GM04503 (cell line): ENCODE measurements at places on chromosomes 11 and 22.

- peak; percentile 18 for DNase-seq
Measured at GRCh38 chr22:24768537-24769374, 5.8 kb downstream of the PIWIL3 start.

- DNase-seq = no peak
Measured at GRCh38 chr22:20560716-20561115, 53.3 kb downstream of the MED15 start.

- DNase-seq = no peak
Measured at GRCh38 chr22:35103761-35104160, 37.8 kb downstream of the ISX start.

GRCh38 chr11:71425409-71425808, 22.8 kb downstream of the DHCR7 start:
- no peak for DNase-seq

DNA sequence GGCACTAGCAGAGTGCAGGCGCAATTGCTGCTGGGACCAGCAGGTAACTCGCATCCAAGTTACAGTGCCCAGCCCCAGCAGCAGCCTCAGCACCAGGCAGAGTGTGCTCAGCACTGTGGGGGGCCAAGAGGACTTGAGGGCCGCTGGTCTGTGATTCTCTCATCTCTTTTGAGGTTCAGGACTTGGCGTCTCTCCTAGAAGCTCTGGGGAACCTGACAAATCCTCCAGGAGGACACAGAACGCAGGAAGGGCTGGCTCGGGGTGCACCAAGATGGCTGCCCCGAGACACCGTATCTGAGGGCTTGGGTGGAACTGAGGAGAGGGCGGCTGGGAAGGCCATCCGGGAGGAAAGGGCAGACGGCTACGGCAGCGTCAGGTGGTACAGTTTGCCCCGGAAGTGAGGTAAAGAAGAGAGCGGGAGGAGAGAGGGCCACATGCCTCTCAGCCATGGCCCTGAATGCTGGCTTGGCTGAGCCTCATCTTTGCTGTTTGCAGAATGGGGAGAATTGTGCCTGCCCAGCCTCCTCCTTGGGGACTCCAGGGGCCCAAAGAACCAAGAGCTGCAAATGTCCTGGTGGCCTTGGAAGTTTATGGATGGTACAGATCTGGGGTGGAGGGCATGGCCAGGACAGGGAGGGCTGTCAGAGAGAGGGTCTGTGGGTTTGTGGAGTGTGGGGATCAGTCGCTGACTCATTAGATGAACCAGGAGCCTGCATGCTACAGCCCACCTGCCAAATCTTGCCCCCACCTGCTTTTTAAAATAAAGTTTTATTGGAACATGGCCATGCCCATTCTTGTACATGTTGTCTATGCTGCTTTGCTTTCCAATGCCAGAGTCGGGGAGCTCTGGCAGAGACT, 78.0 kb downstream of the MYEOV start:
- no peak for DNase-seq

DNA sequence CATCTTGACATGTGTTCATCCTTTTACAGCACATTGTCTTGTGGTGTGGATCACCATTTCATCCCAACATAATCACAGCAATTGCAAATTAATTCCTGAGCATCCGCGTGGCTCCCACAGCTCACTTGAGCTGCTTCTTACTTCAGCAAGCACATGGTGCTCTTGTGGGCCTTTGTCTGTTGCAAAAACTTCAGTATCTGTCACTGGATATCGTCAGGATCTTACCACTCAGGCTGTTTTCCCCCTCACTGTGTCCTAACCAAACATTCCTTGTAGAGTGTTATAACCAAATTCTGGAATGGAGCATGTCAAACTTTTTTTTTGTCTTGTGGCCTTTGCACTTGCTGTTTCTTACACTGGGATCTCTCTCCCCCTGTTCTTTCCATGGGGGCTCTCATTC, 683.1 kb upstream of the ARHGAP42 start:
- DNase-seq = no peak

DNA sequence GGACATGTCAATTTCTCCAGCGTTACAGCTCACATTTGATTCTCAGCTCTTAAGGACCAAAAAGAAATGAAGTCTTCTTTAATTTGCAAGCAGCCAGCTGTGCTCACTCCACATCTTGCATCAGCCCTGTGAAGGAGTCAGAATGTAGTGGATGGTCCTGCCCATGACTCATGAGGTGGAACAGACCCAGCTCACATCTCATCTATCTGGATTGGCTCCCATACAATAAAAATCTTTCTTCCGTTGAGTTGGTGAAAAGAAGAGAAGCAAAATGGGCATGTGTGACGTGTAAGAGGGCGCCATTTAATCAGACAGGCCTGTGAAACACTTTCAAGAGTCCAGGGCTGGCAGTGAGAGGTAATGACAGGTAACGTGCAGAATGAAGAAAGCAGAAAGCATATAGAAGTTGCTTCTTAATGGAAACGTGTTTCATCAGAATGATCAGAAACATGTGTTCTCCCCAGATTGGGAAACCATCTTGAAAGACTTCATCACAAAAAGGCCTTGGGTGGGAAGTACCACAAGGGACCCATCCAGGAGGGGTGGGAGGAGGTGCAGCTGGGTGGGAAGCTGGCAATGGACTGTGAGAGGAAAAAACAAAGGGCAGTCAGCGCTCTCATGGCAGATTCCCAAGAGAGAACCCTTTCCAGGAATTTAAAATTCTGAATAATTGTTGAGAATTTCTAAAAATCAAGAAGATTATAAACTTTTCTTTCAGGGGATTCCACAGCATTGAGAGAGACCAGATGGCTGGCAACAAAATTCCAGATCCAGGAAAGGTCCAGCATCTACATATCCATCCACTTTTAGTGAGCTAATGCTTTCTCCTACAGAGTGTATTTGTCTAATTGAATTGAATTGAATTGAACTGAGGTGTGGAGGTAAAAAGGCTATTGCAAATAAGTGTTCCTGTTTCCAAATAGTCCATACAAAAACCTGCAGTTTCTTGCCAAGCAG, 57.0 kb downstream of the ETS1 start:
- peak; percentile 91 for DNase-seq

DNA sequence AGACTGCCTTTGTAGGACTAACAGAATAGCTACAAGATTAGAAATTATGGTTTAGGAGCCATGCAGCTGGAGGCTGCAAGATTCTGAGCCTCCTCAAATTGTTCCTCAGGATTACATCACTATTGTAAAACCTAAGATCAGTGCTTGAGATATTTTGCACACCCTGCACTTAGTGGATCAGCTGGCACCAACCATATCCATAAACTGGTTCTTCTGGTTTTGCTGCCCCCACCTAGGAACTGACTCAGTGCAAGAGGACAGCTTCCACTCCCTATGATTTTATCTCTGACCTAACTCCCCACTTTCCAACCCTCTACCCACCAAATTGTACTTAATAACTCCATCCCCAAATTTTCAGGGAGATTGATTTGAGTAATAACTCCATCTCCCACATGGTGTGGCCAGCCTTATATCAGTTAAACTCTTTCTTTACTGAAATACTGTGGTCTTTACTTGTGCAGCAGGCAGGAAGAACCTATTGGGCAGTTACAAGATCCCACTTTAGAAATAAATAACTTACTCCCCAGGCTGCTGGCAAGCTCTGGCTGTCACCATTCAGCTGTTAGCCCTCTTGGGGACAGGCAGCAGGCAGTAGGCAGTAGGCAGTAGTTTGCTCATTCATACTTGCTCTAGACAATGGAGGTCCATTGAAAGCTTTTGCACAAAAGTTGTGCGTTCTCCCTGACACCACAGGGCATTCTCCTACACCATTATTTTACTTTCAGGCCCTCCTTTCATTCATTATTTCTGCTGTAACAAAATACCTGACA, 119.0 kb downstream of the SLC17A6 start:
- DNase-seq = no peak

DNA sequence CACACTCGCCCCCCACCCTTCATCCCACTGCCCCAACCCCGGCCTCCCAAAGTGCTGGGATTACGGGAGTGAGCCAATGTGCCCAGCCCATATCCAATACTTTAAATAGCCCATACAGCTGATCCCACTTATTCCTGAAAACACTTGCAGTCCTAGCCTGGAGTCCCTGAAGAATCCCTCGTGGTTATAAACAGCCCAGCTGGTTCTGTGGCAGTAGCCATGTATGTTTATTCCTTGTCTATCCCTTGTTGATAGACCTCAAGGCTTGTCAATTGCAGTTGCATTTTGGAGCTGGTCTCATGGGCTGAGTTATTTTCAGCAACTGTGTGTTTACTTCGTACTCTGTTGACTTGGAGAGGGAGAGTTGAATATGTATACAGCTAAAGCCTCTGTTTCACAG, 21.5 kb upstream of the PAFAH1B2 start:
- no peak for DNase-seq

DNA sequence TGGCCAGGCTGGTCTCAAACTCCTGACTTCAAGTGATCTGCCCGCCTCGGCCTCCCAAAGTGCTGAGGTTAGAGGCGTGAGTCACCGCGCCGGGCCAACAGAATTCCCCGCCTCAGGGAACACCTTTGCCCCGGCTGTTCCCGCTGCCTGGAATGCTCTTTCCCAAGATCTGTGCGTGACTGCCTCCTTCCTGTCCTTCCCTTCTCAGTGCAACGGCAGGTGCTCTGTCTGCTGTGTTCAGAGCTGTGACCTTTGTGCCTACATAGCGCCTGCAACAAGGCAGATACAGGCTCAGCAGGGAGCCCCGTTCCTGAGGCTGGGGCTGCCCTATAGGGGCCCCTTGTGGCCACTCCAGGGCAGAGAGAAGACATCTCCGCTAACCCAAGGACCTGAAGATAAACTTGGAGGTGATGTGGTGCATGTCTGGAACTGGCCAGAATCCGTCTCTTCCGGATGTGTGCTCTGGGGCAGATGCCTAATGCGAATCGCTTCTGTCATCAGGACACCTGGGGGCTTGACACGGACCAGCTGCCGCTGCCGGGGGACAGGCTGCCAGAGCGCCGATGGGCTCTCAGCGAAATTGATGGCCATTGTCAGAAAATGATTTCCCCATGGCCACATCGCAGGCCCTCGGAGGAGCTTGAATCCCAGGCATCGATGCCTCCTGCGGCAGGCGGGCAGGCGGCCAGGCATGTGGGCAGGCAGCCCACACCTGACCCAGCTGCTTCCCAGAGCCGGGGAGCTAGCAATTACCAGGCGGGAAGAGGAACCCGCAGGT, 43.5 kb upstream of the TCF20 start:
- DNase-seq = no peak

DNA sequence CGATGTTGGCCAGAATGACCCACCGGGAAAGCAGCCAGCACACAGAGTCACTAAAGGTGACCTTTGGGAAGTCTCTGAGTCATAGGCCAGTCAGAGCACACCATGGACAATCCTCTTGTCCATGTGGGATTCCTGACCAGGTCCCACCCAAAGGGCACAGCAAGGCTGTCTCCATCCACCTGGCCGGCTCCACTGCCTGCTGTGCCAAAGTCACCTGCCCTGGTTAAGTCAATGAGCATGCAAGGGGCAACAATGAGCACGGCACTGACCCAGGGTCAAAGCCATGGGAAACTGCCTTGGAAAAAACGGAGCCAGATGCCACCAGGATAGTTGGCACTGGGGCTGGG, 49.8 kb downstream of the SHANK2 start:
- DNase-seq = no peak

DNA sequence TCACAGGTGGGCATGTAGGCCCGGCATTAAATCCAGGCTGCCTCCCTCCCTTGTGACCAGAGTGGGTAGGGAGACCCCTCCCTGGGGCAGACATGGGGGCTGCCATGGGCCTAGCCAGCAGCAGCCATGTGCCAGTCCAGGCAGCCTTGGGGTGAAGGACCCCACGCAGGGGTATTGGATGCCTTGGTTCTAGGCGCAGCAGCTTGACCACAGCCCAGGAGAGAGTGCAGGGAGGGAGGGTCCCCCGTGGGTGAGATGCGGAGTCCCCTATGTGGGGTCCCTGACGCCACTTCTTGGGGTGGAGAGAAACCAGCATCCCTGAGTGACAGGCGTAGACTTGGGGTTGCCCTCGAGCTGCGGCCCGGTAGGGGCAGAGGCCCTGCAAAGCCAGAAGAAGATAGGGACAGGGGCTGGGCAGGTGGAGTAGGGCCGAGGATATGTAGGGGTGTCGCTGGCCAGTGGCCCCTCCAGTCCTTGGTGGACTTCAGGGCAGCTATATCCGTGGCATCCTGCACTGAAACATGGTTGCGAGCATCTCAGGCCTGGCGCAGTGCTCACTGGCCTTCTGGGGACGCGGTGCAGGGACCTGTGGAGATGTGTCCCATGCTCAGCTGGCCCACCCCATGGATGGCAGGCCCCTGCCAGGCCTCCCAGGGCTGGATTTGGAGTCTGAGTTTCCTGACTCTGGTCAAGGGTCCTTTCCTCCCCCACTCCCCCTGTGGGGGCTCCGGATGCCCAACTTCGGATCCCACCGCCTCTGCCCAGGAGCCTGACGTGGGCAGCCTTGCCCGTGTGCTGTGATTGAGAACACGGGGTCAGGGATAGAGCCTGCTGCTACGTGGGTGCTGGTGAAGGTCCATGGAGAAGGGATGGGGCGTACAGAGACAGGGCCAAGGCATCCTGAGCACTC, 1179.8 kb downstream of the BRD1 start:
- DNase-seq = no peak

- no peak for DNase-seq
Measured at GRCh38 chr11:132969892-132970291, 562.4 kb downstream of the OPCML start.

GRCh38 chr11:69335781-69336405, 41.9 kb downstream of the MYEOV start:
- no peak for DNase-seq

- no peak for DNase-seq
Measured at GRCh38 chr11:17211286-17211685, 3.5 kb upstream of the PIK3C2A start.

DNA sequence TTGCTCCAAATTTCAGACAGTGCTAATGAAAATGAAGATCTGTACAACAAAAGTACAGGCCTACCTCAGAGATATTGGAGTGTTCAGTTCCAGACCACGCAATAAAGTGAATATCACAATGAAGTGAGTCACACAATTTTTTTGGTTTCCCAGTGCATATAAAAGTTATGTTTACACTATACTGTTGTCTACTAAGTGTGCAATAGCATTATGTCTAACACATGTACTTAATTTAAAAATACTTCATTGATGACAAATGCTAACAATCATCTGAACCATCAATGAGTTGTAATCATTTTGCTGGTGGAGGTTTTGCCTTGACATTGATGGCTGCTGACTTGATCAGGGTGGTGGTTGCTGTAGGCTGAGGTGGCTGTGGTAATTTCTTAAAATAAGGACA, 60.6 kb upstream of the E2F8 start:
- no peak for DNase-seq

DNA sequence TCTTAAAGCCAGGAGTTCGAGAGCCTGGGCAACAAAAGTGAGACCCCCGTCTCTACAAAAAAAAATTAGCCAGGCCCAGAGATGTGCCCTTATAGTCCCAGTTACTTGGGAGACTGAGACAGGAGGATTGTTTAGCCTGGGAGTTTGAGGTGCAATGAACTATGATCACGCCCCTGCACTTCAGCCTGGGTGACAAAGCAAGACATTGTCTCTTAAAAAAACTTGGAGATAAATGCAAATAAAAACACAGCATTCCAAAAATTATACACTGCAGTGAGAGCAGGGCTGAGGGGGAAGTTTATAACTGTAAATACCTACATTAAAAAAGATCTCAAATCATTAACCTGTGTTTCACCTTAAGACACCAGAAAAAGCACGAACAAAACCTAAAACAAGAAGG, 22.1 kb downstream of the AP2A2 start:
- no peak for DNase-seq
